ENCODE measurements at places on chromosomes 3 and 15. TPM values are rescaled to one million over a fixed set of nuclear protein-coding genes. Genes with fewer than 3 reads are reported as not detected.

The C3orf20 gene
- total RNA-seq, result not detected

The TUSC7 gene
- not detected for total RNA-seq

The SERPINI2 gene
- not detected for total RNA-seq

GRCh38 chr15:71414853-71415252, 299.6 kb downstream of the THSD4 start:
- no peak overlapping the region for H3K4me3 ChIP-seq
- no peaks in the 10 kb centered on the region for H3K36me3 ChIP-seq
- peaks cover 38% of the 10 kb centered on the region for H3K4me1 ChIP-seq
- no peak for DNase-seq

DNA sequence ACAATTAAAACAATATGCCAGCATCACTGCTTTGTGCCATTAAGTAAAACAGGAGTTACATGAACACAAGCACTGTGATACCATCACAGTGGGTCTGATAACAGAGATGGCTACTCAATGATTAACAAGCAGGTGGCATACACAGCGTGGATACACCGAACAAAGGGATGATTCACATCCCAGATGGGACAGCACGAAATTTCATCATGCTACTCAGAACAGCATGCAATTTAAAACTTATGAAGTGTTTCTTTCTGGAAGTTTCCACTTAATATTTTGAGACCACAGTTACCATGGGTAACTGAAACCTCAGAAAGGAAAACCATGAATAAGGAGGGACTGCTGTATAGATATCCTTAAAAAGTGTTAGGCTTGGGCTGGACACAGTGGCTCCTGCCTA, 44.5 kb downstream of the SLC24A1 start:
- H3K27me3 ChIP-seq, result no peaks in the 10 kb centered on the region
- H3K36me3 ChIP-seq, result peaks cover 100% of the 10 kb centered on the region
- DNase-seq, result peak; percentile 37
- no peak overlapping the region for H3K4me3 ChIP-seq
- H3K27ac ChIP-seq, result no peak overlapping the region

DNA sequence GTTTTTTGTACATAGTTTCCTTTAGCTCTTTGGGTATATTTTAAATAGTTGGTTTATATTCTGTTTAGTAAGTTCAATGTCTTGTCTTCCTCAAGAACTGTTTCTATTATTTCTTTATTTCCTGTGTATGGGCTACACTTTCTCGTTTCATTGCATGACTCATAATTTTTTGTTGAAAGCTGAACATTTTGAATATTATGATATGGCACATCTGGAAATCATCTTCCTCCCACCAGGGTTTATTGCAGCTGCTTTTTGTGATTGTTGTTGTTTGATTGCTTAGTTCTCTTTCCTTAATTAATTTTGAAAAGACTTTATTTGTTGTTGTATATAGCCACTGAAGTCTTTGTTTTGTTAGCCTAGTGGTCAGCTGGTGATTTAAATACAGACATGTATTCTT, 43.8 kb downstream of the LSM3 start:
- no peak overlapping the region for H3K4me3 ChIP-seq
- DNase-seq, result no peak
- H3K36me3 ChIP-seq, result no peaks in the 10 kb centered on the region
- H3K27ac ChIP-seq, result no peak overlapping the region
- H3K4me1 ChIP-seq, result no peaks in the 10 kb centered on the region

DNA sequence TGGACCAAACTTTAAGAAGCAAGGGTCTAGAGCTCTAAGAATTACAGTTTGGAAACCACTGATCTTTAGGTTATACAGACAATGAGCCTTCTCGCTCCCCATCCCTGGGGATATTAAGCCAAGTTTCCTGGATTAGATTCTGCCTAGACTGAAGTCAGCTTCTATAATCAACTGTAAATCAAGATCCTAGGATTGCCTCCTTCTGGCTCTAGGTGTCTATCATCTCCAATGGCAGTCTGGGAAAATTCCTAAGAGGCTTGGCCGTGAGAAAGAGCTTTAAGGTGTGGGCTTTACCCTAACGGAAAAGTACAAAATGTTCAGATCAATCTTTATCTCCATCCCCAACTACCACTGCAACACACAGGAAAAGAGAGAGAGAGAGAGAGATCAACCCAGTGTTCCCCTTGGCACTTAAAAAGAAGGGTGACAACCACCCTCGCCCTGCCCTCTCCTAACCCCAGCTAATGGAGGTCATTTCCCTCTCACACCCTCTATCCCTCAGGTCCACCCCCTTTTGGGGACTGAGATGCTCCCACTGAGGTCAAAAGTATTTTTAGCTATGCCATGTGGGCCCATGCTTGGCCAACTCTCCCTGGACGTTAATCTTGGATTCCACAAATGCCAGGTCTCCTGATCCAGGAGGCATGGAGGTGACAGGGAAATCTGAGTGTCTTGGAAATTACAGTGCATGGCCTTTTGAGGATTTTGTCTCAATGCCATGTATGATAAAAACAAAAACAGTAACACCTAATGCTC, 202.8 kb upstream of the BCL6 start:
- no peak for DNase-seq
- no peak overlapping the region for H3K27ac ChIP-seq
- no peak overlapping the region for H3K4me3 ChIP-seq
- H3K4me1 ChIP-seq, result peaks cover 3% of the 10 kb centered on the region
- no peaks in the 10 kb centered on the region for H3K36me3 ChIP-seq

DNA sequence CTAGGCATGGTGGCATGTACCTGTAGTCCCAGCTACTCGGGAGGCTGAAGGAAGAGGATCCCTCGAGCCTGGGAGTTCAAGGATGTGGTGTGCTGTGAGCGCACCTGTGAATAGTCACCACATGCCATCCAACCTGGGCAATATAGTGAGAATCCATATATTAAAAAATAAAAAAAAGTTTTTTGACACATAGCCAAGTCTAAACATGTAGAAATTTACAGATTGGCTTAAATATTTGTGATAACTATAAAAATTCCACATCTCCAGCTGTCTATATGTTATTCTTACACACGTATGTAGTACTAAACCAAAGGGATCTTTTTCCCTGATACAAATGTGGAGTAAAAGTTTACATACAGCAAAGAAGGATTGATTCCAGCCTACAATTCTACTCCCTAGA, 119.7 kb downstream of the CNTN4 start:
- no peak overlapping the region for H3K4me3 ChIP-seq
- no peaks in the 10 kb centered on the region for H3K4me1 ChIP-seq
- H3K27ac ChIP-seq, result no peak overlapping the region
- no peak for DNase-seq
- no peaks in the 10 kb centered on the region for H3K27me3 ChIP-seq

GRCh38 chr15:64180235-64180824, 17.5 kb upstream of the PPIB start:
- no peak overlapping the region for H3K4me3 ChIP-seq
- H3K27ac ChIP-seq, result no peak overlapping the region
- H3K27me3 ChIP-seq, result no peaks in the 10 kb centered on the region
- peaks cover 37% of the 10 kb centered on the region for H3K36me3 ChIP-seq
- no peaks in the 10 kb centered on the region for H3K4me1 ChIP-seq

GRCh38 chr3:142272200-142272891, 47.0 kb upstream of the GK5 start:
- H3K4me1 ChIP-seq, result no peaks in the 10 kb centered on the region
- H3K27ac ChIP-seq, result no peak overlapping the region
- no peak overlapping the region for H3K4me3 ChIP-seq
- no peaks in the 10 kb centered on the region for H3K36me3 ChIP-seq
- no peak for DNase-seq

- no peak overlapping the region for H3K27ac ChIP-seq
- DNase-seq, result peak; percentile 42
- H3K36me3 ChIP-seq, result no peaks in the 10 kb centered on the region
- H3K27me3 ChIP-seq, result no peaks in the 10 kb centered on the region
- H3K4me1 ChIP-seq, result peaks cover 2% of the 10 kb centered on the region
- no peak overlapping the region for H3K4me3 ChIP-seq
Measured at GRCh38 chr15:58355973-58356372, 75.8 kb upstream of the LIPC start.
